ENCODE measurements at places on chromosomes 2 and 18.

DNA sequence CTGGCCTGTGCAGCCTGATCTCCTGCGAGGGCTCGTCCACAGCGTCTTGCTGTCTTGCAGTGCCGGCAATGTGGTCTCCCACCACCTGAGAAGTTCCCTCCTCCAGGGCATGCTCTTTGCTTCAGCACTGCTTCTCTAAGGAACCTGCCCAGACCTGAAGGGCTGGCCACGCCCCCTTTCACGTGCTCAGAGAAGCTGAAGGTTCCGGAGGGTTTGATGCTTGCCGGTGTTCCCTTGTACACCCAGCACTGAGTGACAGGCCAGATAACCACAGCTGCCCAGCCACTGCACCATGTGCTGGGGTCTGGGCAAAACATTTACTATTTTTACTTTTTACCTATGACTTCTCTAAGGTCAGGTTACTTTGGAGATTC lies 1.7 kb upstream of the POLR2D start:
- peak; percentile 85 for DNase-seq

DNA sequence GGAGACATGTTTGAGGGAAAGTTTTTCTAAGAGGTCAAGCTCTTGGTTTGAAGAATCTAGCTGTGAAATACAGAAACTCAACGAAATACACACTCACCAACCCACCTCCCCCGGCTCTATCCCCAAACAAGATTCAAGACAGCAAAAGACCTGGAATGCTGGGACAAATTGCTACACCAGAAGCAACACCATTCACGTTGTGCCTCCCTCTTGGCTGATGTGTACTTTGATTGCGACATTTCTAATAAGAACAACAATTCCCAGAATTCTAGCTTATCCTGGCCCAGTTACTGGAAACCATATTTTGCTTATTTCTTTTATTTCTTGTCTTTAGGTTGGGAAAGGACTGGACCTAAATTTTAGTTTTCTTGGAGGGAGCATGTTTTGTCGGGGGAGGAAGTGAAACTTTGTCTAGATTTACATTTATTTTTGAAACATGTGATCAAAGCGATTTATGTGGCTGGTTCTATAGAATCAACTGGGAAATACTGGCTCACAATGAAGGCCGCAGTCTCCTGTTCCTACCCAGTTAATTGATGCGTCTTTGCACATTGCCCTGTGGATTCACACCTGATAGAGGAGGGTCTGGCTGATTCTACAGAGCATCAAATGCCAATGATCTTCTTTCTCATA lies 29.6 kb upstream of the LPIN1 start:
- DNase-seq = no peak

GRCh38 chr2:99648178-99648844 lies 158.5 kb upstream of the REV1 start:
- no peak for DNase-seq

DNA sequence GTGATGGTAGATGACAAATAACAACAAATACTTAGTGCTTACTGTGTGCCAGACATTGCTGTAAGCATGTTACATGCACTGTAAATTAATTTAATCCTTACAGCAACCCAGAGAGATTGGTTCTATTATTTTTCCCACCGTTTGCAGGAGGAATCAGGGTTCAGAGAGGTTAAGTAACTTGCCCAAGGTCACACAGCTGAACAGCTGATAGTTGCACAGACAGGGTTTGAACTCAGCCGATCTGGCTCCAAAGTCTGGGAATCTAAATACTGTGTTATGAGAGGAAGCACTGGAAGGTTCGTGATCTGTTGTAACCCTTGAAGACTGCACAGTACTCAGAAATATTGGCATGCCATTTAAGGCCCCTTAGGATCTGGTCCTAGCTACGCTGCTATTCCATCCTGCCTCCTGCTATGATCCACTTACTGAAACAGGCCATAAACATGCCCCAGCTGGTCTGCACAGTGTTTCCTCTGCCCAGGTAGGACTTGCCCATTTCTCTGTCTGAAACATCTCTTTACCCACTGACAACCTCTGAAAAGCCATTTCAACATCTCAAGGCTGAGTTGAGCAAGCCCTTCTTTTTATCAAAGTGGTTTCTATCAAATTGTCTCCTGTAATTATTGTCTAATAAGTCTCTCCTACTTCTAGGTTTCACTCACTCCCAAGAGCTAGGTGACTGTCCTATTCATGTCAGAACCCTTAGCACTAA lies 40.4 kb upstream of the MRPL33 start:
- no peak for DNase-seq

- DNase-seq = no peak
Measured at GRCh38 chr2:126910637-126911036, 11.9 kb downstream of the TEX51 start.
